ENCODE measurements at places on chromosomes 7 and 10.

DNA sequence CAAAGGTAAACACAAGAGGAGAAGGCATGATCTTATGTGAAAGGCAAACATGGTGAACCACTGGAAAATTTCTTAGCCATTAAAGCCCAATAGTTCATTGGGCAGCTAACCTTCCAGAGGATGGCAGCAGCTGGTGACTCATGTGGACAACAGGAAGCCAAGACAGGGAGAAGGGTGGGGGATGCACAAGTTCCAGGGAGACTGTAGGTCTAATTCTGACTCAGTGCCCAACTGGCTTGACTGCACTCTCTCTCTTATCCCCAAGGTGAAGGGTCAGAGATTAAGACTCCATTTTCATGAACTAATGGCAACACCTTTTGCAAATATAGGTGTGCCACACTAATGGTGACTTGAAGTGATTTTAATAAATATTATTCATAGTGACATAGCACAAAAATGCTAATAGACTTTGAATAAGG lies 47.9 kb upstream of the SLC35B4 start:
- DNase-seq, result no peak

DNA sequence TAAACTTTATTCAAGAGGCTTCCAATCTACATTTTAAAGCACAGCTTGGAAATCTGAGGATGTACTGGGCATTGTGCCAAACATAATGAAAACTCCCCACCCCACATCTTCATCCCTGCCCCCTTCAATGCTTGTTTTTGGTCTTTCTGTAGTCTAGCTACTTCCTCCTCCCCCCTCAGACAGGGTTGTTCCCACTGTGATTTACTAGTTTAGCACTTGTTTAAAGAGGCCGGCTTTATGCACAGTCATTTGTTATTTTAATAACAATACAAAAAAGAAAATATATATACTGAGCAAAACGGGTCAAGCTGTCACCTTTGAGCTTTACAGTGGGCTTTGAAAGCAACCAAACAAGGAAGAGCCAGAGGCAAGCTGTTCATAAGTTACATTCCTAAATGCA lies 132.6 kb downstream of the CHRM2 start:
- peak; percentile 58 for DNase-seq

DNA sequence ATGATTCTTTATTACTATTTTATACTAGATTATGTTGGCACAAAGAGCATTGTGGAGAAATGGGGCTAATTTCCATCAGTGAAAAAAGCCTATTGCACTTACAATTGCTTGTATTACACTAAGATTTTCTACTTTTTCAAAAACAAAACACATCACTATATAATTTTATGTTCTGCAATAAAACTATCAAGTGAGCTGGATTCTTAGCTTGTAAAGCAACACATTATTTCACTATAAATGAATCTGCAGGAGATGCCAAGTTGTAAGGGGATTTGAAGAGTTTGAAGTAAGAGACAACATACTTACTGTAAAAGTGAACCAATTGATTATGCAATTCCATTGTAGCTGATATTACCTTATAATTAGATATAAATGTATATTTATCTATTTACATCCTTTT lies 333.3 kb upstream of the SEMA3D start:
- DNase-seq, result no peak

- peak; percentile 47 for DNase-seq
Observed at GRCh38 chr10:96863922-96864543, 31.9 kb downstream of the LCOR start.

GRCh38 chr10:112585126-112585525 lies 138.1 kb downstream of the VTI1A start:
- peak; percentile 26 for DNase-seq

DNA sequence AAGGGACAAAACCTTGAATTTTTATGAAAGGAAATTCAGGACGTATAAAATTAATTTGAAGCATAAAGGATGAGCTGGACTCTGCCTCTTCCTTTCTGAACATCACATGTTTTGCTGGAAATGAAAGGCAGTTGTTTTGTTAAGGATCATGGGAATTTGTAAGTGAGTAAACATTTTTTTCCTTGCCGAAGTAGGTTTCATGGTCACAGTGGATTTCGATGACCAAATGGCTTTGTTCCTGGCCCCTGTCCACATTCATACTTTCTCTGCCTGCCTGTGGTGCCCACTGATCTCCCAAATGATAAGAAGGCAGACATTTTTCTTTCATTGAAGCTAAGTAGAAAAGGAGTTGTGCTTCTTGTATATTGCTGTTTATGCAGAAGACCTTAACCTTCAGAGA lies 104.2 kb downstream of the ARID5B start:
- DNase-seq, result no peak

GRCh38 chr7:142534726-142535122 lies 214.5 kb upstream of the PRSS1 start:
- DNase-seq, result no peak

GRCh38 chr7:6317797-6318438 lies 45.5 kb upstream of the CYTH3 start:
- peak; percentile 88 for DNase-seq

- peak; percentile 78 for DNase-seq
Observed at GRCh38 chr10:12214763-12215218, 18.8 kb downstream of the CDC123 start.

GRCh38 chr7:109179601-109180000 lies 609.9 kb downstream of the DNAJB9 start:
- DNase-seq, result no peak

- DNase-seq, result no peak
Observed at GRCh38 chr7:15335390-15335789, 226.4 kb downstream of the AGMO start.

DNA sequence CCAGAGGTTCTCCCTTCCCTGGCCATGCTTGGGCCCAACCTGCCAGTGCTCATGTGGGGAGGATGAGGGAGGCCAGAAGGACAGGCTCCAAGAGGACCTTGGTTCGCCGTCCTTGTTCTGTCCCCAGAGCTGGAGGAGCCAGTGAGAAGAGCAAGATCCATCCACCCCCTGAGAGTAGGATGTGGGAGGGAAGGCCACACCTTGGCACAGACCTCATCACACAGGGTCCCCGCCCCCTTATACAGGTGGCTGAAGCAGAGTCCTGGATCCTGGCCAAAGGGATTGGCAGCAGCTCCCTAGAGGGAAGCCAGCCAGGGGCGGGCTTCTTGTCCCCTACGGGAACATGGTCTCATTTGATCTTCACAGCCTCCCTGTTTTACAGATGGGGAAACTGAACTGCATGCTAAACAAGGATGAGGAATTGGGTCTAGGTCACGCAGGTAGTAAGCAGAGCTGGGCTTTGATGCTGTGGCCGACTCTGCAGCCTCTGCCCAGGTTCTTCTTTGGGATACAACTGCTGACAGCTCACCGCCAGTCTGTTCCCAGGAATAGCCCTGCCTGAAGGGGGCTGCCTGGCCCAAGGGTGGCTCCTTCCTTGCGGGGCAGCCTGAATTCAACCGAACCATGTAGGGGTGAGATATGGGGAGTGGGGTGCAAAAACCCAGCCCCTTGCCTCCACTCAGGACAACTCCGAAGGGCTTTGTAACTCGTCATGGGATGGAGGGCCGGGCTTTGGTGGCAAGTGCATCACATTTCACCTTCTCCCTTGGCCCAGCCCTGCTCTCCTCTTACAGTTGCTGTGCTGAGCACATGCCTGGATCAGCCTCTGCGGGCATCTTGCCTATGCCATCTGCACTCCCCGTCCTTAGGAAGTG lies 62.2 kb upstream of the KDM7A start:
- DNase-seq, result no peak

DNA sequence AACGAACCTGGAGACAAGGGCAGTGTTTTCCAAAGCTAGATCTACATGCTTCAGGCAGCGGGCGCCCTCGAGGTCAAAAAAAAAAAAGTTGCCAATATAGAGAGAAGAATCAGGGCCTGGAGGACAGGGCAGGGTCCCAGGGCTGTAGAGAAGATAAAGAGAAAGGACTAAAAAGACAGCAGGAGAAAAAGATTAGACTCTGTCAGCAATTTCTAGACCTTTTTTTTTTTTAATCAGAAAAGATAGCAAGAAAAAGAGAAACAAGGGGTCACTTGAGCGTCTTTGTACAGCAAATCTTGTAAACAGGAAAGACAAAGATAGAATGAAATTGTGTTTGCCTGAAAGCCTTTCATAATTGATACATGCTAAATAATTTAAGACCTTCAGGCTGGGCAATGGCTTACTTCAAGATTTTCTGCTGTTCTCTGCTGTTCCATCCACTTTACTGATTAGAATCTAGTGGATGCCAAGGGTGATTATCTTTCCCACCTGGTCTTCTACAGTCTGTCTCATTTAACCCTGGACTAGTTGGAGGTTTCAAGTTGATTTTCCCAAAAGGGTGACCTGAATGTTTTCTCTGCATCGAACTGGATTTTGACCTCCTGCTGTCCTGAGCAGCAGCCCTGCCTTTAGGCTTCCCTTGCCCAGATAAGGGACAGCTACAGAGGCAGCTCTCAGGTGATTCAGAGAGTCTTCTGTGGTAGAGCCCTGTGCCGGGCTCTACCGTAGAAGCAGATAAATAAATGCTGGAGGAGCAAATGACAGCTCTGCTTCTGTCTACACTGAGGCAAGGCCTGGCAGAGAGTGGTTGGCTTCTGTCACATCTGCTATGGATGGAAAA lies 5.1 kb downstream of the LMOD2 start:
- DNase-seq, result no peak

DNA sequence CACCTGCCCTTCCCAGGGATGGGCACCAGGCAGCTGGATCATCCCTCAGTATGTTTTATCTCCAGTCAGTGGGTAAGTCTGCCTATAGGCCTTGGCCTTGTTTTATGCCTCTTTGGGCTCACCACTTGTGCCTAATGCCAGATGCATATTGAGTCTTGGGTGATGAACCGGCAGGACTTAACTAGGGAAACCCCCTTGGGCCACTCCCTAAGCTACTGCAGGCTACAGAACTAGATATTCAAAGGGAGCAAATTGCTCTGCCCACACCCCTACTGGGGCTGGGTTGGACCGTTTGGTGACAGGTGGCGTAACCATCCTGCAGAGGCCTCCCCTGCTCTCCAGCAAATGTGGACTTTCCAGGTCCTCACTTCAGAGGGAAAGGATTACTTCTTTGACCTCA lies 115.7 kb upstream of the GDF10 start:
- DNase-seq, result no peak

GRCh38 chr10:19845503-19846368 lies 29.5 kb downstream of the PLXDC2 start:
- DNase-seq, result peak; percentile 27

GRCh38 chr10:119428789-119429188 lies 113.7 kb downstream of the RGS10 start:
- no peak for DNase-seq

DNA sequence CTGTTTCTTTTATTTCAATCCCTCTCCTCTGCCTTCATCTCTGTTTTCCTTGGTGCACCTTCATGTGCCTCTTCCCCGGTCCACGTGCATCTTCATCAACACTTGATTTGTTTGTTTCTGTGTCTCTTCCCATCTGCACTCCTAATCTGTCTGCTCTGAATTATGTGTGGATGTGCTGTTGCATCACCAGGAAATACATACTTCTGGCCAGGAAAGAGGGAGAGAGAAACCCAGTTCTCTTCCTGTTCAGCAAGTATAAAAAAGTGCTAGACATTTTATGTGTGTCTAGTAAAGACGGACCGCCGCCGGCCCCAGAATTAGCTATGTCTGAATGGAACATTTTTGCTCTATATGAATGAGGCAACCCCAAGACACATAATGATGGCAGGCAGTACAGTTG lies 93.8 kb downstream of the CALD1 start:
- peak; percentile 72 for DNase-seq

- no peak for DNase-seq
Observed at GRCh38 chr7:115682507-115682906, 348.1 kb downstream of the TFEC start.

DNA sequence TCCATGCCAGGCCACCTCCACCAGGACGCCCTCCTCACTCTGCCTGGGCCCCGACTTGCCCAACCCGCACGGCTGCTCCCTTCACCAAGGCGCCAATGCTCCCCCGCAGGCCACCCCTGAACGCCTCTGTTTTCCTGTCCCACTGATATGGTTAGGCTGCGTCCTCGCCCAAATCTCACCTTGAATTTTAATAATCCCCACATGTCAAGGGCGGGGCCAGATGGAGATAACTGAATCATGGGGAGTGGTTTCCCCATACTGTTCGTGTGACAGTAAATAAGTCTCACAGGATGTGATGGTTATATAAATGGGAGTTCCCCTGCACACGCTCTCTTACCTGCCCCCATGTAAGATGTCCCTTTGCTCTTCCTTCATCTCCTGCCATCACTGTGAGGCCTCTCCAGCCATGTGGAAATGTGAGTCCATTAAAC lies 29.8 kb downstream of the RSU1 start:
- DNase-seq, result no peak

DNA sequence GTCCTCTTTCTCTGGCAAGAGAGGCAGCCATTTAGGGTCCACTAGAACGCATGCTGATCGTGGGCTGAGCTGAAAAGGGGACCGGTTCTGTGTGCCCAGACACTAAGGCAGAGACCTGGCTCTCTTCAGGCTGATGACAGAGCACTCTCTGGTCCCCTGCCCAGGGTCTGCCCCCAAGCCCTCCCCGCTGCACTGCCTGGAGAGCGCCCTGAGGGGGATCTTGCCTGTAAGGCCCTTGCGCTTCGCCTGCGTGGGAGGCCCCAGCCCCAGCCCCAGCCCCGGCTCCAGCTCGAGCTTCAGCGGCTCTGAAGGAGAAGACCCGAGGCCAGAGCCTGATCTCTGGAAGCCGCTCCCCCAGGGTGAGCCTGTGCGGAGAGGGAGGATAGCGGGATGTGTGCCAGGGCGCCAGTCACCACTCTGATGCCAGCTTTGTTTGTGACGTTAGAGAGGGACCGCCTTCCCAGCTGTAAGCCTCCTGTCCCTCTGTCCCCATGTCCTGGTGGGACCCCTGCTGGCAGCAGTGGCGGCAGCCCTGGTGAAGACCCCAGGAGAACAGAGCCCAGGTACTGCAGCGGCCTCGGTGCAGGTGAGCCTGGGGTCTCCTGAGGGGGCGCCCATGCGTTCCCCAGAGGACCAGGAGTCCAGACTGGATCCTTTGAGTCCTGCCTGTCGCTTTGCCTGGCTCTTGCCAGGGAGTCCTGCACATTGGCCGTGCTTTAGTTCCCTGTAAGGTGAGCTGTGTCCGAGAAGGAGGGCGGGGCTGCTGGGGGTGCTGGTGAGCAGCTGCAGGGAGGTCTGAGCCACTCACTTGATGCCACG lies 43.2 kb downstream of the ZNF467 start:
- DNase-seq, result no peak

DNA sequence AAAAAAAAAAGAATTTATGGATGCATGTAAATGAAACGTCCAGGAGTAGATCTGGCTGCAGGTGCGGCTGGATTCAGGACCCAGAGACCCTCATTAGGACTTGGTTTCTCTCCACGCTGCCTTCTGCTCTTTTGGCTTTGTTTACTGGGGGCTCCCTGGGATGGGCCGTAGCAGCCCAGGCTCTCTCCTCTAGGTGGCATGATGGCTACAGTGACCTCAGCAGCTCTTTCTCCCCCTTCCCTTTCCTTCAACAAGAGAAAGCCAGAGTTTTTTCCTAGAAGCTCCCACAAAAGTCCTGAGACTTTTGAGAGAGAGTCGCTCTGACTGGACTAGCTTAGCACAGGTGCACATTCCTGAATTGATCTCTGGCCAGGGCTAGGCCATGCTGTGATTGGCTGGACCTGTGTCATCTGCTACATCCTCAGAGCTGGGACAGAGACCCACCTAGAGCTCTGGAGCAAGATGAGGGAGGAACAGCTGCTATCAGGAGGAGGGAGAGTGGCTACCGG lies 67.8 kb upstream of the PDCD4 start:
- peak; percentile 66 for DNase-seq

GRCh38 chr10:23656735-23657134 lies 217.9 kb downstream of the OTUD1 start:
- no peak for DNase-seq

- peak; percentile 59 for DNase-seq
Observed at GRCh38 chr7:70042533-70042932, 444.3 kb downstream of the AUTS2 start.

- DNase-seq, result peak; percentile 19
Observed at GRCh38 chr10:28833313-28833712, 156.0 kb downstream of the BAMBI start.
